NCI-H460 (cell line): ENCODE measurements at places on chromosomes 3 and 15.

DNA sequence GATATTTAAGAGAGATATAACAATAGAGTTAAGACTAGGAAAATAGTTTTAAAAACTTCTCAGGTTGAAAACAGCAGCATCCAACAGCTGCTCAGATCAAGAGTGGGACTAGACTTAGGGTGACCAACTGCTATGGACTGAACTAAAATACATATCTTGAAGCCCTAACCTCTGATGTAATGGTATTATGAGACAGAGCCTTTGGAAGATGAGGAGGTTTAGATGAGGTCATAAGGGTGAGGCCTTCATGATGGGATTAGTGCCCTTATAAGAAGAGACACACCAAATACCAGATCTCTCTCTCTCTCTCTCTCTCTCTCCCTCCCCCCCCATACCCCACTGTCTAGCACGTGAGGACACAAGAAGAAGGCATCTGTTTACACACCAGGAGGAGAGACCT, 37.4 kb upstream of the GALNT15 start:
- DNase-seq: no peak

- no peak for DNase-seq
Observed at GRCh38 chr15:70251246-70251990, 153.7 kb upstream of the TLE3 start.

DNA sequence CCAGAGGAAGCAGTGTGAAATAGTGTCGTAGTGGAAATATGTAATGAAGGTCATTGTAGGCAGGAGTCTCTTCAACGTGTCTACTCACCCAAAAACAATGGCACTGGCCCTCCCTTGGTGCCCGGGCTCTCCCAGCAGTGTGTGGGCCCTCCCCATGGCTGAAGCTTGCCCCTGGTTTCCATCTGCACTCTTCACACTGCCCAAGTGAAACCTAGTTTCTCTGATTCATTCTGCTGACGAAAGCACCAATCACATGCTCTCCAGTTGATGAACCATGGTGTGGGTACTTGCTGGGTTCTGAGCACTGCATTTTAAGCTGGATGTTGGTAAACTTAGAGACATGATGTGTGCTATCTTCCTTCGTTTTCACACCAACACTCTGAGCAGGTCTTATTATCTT, 61.0 kb upstream of the AGBL1 start:
- DNase-seq: no peak

GRCh38 chr3:157279237-157279636, 119.3 kb upstream of the CCNL1 start:
- DNase-seq: no peak

DNA sequence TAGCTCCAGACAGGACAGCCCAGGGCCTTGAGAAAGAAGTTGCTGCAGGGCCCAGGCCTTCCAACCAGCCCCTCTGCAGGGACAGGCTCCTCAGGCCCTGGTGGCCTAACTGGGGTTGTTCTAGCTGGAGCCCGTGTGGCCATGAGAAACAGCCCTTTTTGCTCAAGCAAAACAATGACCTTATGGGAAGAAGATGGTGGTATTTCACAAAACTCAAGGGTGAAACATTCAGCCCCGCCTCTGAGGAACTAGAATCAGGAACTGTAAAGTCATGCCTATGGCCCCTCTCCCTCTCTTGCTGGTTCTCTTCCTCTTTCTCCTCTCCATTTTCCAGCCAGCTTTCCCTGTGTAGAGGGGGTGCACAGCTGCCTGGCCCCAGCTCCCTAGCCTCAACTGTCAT, 273.3 kb downstream of the RPLP1 start:
- DNase-seq: no peak

- no peak for DNase-seq
Observed at GRCh38 chr3:52819936-52820335, 10.5 kb downstream of the ITIH4 start.

DNA sequence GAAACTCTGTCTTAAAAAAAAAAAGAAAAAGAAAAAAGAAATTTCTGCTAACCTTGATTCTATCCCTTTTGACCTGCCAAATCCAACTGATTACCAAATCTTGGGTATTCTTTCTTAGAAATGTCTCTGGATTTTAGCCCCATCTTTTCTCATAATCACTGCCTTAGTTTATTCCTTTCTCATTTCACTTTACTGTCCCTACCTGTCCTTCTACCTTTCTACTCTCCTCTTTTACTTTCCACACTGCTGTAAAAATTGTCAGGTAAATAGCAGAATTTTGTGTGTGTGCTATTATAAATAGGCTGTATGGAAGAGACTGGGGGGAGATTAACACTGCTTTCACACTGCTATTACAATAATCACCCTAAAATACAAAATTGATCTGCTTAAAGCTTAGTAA, 16.7 kb downstream of the PIK3CA start:
- DNase-seq: no peak

DNA sequence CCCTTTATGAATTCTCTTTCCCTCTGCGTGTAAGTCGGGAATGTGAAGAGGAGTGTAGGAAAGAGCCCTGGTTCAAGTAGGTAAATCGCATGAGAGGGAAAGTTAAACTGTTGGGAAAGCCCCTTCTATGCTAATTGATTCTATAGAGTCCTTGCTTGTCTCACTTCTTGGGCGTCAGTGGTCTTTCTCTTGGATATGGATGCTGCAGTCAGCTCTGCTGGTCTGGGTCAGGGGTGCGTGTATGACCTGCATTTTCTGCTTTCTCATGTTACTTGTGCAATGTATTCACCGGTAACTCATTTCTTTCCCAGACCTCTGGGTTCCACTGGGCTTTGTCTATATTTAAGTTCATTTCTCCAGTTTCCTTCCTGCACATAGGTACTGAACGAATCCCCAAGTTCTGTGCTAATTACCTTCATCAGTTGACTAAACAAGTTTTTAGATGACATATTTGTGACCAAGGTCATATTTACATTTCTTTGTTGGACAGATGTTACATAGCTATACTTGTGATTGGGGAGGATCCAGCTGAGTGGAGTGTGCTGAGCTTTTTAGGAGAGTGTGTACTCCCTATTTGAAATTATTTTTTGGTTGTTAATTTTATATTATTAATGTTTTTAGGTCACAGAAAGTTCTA, 1.4 kb downstream of the SETD5 start:
- DNase-seq: no peak

- DNase-seq: no peak
Observed at GRCh38 chr3:54535619-54536018, 392.2 kb downstream of the LRTM1 start.
